ENCODE measurements at places on chromosomes 11 and 22.
A peak's percentile ranks its signal among the peaks of the same experiment; 100 is the strongest.

DNA sequence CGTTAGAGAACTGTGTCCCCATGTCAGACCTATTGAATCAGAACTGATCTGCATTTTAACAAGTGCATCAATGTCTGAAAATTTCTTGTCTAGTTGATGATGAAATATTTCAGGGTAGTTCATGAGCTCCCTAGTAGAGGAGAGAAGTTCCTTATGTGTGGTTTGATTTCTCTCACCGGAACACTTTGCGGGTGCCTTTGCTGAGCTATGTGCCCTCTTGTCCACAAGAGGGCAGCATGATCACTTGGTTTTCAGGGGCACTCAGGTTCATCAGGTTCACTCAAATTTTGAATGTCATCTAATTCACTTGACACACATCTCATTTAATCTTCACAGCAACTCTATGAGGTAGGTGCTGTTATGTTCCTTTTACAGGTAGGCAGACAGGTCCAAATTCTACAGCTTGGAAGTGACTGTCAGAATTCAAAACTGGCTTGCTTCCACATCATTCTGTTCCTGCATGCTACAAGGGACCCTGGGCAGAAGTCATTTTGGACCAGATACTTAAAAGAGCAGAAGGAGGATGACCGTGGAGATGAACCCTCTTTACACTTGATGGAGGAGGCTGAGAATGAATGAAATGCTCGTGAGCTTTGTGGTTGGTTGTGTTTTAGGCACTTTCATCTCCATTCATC lies 55.6 kb downstream of the P4HA3 start:
- DNase-seq, result peak; percentile 52

DNA sequence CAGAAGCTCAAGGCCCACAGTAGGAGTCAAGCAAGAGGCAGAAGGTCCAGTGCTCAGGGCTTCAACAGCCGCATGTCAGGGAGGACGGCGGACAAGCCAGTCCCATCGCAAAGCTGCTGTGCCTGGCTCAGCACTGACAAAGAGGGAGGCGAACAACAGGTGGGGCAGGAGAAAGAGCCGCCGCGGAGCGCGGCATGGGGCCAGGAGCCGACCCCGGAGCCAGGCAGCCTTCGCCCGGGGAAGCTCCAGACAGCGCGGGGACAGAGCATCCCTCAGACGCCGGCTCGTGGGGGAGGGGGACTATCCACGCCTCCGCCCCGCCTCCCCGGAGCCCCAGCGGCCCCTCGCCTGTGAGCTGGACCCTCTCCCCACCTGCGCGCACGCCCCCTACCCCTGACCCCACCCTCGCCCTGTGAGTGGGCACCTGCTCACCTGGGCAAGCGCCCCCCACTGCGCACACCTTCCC lies 369 bp downstream of the DHCR7 start:
- DNase-seq, result peak; percentile 42

DNA sequence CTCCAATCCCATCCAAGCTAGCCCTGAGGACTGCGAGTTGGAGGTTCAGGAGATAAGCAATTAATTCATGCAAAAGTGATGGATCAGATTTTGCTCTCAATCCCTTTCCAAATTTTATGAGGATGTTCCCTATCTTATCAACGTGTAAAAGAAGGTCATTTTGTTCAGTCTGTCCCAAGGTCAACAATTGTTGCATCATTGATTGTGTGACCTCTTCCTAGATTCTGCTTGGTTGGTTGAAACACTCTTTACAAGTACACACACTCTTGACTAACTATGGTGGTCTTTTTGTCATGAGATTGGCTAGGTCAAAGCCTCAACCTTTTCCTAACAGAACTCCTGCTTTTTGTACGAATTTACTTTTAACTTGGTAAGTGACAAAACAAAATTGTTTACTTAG lies 41.7 kb downstream of the COMMD9 start:
- DNase-seq, result no peak

GRCh38 chr11:35426351-35426750 lies 7.0 kb upstream of the SLC1A2 start:
- no peak for DNase-seq
